CD4-positive, alpha-beta T cell treated with Interferon gamma for 1 hour (primary cell): ENCODE measurements at places on chromosomes 2 and 18.

- DNase-seq, result no peak
These were observed 474.7 kb upstream of the HS6ST1 start for GRCh38 chr2:128793404-128793803.

- DNase-seq, result no peak
These were observed 143.9 kb downstream of the PXDN start for GRCh38 chr2:1600191-1601066.

- DNase-seq, result no peak
These were observed 947.5 kb downstream of the CPS1 start for GRCh38 chr2:211503856-211504255.

GRCh38 chr2:69138793-69139459 lies 125.9 kb downstream of the ANTXR1 start:
- no peak for DNase-seq

DNA sequence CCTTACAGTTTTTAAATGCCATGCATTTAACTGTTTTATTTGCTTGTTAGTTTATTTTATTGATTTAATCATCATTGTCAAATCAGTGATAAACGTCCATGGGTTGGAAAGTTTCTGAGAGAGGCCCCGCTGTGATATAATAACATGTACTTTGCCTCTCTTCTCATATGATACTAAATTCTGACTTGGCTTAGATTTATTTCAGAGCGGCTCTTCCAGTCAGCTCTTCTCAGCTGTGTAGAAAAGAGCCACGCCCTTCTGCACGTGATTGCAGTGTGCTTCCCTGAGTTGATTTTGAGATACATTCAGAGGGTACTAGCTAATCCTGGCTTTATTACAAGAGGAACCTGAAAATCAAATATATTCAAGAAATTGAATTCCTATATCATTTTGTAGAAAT lies 218.6 kb downstream of the KCNE4 start:
- no peak for DNase-seq

DNA sequence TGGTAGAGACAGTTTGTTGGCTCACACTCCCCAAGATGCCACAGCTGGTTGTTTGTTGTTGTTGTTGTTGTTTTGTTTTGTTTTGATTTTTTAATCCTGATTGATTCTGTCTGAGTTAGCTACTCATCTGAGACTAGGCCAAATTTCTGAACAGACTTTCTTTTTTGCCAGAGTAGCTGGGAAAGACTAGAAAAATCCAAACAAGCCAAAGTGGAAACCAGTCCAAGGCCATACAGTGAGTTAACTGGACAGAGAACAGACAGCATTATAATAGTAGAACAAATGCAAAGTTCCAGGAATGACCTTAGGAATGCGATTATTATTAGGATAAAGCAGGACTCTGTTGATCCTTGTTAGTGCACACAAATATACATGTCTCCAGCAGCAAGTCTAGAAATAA lies 43.8 kb upstream of the CYP26B1 start:
- no peak for DNase-seq

GRCh38 chr18:39558658-39559057 lies 1993.1 kb upstream of the CELF4 start:
- no peak for DNase-seq

- DNase-seq, result no peak
These were observed 52.2 kb upstream of the PROKR1 start for GRCh38 chr2:68591225-68591624.

- DNase-seq, result peak; percentile 7
These were observed 44.6 kb downstream of the HAUS1 start for GRCh38 chr18:46148810-46149209.

DNA sequence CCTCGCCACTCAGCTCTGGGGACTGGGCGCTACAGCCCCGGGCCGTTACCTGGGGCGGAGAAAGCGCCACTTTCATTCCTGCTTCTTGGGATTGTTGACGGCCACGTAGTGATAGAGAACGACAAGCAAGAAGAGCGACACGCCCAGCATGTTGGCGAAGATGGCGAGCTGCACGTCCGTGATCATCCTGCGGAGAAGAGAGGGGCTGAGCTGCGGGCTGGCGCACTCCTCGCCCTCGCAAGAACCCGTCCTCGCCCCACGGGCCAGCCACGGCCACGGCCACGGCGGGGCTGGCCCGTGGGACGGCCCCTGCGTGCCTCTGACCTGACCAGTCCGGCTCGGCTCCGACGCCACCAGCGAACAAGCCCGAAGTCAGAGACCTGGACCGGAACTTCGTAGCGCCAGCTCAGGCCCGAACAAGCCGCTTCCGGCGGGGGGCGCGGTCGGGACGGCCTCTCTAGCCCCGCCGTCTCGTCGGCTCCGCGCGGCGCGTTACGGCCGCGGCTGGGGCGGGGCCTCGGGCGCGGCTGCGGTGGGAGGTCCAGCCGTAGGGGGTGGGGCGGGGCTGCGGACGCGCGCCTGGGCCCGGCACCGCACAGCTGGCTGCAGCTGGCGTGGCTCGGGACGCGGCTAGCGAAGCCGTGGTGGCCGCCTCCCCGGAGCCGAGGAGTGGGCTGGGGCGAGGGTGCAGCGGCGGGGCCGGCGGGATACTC lies at the start of gene OST4:
Gene OST4 (minus strand): TSS at position 378 of the 713 bp plus-strand sequence.
- peak; percentile 90 for DNase-seq

- no peak for DNase-seq
These were observed 571.3 kb upstream of the LRRTM4 start for GRCh38 chr2:78093436-78093835.

DNA sequence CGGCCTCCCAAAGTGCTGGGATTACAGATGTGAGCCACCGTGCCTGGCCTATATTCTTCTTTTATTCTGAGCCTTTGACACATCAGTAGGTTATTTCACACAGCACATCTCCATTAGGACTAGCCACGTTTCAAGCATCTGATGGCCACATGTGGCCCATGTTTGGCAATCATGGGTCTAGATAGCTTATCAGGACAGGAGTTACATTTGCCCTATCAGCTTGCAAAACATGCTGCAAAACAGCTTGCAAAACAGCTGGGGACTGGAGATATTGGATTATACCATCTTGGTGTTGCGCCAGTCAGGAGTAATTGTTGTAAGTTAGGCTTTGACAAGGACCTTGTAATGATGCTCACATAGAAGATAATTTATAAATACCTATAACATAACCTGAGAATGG lies 94.9 kb downstream of the GBX2 start:
- no peak for DNase-seq

- DNase-seq, result no peak
These were observed 197.8 kb downstream of the RDH14 start for GRCh38 chr2:18362696-18363095.

GRCh38 chr2:143144813-143145455 lies 15.7 kb downstream of the ARHGAP15 start:
- DNase-seq, result no peak

DNA sequence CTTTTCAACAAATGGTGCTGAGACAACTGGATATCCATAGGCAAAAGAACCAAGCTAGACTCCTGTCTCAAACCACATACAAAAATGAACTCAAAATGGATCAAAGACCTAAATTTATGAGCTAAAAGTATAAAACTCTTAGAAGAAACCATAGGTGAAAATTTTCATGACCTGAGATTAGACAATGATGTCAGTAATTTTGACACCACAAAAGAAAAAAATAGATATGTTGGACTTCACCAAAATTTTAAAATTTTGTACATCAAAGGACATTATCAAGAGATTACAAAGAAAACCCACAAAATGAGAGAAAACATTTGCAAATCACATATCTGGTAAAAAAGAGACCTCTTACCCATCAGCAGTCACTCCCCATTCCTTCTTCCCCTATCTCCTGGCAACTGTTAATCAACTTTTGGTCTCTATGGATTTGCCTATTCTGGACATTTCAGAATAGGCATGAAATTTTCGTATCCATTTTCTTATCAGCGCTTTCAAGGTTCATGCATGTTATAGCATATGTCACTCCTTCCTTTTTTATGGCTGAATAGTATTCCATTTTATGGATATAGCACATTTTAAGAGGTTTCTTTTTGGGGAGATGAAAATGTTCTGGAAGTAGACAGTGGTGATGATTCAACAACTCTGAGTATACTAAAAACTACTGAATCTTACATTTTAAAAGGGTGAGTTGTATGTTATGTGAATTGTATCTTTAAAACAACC lies 43.3 kb downstream of the FAM178B start:
- DNase-seq, result no peak

DNA sequence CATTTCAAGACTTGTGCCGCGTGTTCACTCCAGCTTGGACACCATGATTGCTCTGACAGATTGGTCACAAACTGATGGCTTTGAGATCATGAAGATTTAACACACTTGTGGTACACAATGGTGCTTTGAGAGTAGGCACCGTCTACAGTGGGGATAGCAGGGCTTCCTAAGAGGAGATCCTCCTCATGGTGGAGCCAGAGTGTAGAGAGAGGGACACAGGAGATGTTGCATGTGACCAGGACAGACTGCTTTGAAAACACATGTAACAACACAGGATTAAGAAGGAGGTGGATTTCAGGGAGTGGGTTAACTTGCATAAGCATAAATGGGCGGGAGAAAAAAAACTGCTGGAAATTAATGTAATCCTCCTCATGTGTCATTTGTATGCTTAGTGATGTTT lies 95.7 kb upstream of the LINC00305 start:
- no peak for DNase-seq
